Activated naive CD4-positive, alpha-beta T cell (primary cell): ENCODE measurements at places on chromosomes 4 and X.

GRCh38 chr4:177301126-177301639, 8.5 kb upstream of the NEIL3 start:
- DNase-seq, result no peak

DNA sequence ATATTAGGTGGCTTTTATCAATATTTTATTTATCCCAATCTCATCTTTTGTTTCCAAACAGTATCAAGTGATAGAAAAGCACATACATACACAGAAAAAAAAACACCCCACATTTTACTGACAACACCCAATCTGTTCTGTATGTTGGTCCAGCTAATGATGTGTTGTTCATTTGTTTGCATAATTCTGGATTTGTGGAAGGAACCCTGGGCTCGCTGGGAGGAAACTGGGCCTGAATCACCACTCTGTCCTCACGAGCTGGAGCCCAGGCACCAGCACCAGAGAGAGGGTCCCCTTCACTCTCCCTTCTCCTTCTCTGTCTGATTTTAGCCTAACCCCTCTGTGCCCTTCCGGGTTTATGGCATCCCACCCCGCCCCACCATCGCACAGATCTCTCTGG, 79.8 kb downstream of the PSAPL1 start:
- DNase-seq, result no peak

DNA sequence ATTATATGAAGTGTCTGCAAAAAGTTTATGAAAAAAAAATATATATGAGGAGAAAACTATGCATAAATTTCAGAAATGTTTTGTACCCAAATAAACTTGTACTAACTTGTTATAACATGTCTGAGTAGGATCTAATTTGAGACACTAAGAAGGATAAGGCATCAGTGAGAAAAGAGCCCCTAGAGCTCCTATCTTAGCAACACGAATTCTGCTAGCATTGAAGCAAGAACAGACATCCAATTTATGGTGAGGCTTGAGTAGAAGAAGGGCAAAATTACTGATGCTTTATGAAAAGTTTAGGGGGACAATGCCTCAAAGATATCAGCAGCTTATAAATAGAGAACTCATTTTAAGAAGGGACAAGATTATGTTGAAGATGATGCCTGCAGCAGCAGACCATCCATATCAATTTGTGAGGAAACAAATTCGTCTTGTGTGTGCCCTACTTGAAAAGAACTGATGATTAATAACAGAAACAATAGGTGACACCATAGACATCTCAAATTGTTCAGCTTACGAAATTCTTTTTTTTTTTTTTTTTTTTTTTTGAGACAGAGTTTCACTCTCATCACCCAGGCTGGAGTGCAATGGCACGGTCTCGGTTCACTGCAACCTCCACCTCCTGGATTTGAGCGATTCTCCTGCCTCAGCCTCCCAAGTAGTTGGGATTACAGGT, 35.7 kb upstream of the ADAM29 start:
- DNase-seq, result no peak

GRCh38 chr4:37865450-37865849, 25.4 kb upstream of the TBC1D1 start:
- no peak for DNase-seq

DNA sequence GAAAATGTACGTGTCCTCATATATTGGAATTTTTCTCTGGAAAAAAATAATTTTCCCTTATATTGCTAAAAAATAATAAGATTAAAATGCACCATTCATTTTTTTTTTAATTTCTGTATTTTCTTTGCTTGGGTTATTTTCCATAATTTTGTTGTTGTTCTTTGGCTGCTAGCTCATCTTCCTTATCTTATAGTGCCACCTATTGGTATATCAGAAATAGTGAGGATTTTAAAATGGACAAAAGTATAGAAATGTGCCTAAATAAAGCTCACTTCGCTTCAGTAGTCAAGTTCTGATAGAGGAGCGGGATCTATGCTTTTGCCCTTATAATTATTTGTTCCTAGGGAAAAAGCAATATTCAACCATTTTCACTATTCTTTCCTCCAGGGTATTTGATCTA, 134.8 kb downstream of the NAP1L3 start:
- no peak for DNase-seq

DNA sequence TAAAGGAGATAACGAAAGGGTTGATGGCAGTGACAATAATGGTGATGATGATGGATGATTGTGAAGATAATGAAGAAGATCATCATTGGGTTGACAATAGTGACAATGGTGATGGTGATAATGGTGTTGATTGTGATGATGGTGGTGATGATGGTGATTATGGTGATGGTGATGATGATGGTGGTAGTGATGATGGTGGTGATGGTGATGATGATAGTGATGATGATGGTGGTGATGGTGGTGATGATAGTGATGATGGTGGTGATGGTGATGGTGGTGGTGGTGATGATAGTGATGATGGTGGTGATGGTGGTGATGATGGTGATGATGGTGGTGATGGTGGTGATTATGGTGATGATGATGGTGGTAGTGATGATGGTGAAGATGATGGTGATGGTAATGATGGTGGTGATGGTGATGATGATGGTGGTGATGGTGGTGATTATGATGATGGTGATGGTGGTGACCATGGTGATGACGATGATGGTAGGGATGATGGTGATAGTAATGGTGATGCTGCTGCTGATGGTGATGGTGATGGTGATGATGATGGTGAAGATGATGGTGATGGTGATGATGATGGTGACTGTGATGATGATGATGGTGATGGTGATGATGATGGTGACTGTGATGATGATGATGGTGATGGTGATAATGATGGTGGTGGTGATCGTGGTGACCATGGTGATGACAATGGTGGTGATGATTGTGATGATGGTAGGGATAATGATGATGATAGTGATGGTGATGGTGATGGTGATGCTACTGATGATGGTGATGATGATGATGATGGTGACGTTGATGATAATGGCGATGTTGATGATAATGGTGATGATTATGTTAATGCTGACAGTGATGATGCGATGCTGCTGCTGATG, 61.6 kb upstream of the NKX1-1 start:
- no peak for DNase-seq
